Anterior cingulate cortex (tissue), 58 donors: ENCODE measurements at places on chromosomes 13 and 19.

DNA sequence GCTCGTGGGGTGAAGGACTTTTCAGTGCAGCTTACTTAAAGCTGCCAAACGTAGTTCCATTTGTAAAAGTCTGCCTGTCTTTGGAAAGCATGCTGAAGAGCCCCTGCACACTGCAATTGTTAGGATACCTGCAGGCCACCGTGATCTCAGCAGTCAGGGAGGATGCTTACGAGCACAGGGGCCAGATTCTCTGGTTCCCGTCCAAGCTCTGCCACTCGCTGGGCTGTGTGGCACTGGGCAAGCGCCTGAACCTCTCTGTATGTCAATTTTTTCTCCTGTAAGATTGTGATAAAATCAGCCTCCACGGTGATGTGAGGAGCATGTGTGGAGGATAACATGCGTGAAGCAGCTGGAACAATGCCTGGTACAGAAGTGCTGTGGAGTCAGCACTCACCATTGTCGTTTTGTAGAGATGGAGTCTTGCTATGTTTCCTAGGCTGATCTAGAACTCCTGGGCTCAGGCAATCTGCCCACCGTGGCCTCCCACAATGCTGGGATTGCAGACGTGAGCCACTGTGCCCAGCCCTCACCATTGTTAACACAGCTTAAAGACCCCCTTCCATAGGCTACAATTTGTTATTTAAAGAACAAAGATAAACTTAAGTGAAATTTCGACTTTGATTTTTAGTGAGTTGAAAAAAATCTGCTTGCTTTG, 3.5 kb downstream of the ADPRHL1 start:
- no peak for DNase-seq

DNA sequence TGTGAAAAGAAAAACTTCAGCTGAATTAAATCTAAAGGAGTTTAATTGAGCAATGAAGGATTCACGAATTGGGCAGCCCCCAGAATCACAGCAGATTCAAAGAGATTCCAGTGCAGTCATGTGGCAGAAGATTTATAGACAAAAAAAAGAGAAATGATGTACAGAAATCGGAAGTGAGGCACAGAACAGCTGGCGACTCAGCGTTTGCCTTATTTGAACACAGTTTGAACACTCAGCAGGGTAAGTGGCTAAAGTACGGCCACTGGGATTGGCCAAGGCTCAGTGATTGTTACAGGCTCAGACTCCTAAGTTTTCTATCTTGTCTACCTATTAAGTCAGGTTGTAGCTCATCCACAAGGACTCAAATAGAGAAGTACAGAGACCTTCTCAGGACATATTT, 11.6 kb upstream of the CFAP97D2 start:
- no peak for DNase-seq

- no peak for DNase-seq
Observed at GRCh38 chr13:109123971-109124370, 494.6 kb downstream of the MYO16 start.

GRCh38 chr13:25625414-25625813, 253.6 kb downstream of the ATP8A2 start:
- no peak for DNase-seq

- no peak for DNase-seq
Observed at GRCh38 chr19:44260343-44260681, 626 bp downstream of the ZNF233 start.

GRCh38 chr13:23799945-23800344, 89.3 kb downstream of the MIPEP start:
- DNase-seq: no peak
